ENCODE measurements at places on chromosomes 1 and 21.

GRCh38 chr1:47847763-47848162, 149.4 kb downstream of the TRABD2B start:
- no peak for DNase-seq

GRCh38 chr1:6674771-6675170, 26.8 kb downstream of the DNAJC11 start:
- no peak for DNase-seq

DNA sequence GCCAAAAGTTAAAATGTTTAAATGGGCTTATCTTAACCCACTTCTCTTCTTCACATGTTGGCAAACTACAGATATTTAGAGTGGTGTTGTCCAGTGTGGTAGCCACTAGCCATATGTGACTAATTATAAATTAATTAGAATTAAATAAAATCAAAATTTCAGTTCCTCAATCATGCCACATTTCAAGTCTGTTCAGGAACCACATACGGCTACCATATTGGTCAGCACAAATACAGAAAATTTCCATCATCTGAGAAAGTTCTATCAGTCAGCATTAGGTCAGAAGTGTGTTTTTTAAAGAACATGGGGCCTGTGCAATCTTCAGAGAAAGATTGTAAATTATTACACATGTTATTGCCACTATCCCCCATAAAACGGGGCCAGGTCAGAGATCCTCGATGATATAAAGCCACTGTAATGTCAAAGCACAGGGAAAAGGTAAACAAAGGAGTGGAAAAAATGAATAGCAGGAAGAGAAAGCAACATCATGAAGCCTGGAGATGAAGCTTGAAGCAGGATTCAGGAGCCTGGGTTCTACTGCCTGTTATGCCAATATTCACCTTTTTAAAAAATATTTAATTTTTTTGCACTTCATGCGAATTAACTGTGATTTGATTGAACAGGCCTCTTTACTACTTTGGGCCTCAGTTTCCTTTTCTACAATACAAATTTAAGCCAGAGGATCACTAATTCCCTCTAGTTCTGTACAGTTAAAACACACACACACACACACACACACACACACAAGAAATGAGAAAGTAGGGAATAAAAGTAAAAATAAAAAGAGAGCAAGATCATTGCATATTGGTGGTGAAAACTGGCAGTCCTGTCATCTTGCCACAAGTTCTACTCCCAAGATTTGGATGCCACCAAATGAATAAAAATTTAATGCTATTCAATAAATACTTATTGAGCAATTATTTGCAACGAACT, 2.3 kb downstream of the RSBN1 start:
- DNase-seq: no peak

GRCh38 chr1:15838721-15839120, 8.8 kb upstream of the SPEN start:
- DNase-seq: no peak

GRCh38 chr1:180548686-180549317, 10.0 kb upstream of the OVAAL start:
- DNase-seq: no peak

- peak; percentile 89 for DNase-seq
These were observed 1.9 kb upstream of the TTLL10 start for GRCh38 chr1:1171546-1172340.

- DNase-seq: no peak
These were observed 61.4 kb downstream of the FASLG start for GRCh38 chr1:172720339-172720738.

- DNase-seq: no peak
These were observed 25.7 kb downstream of the EPHA10 start for GRCh38 chr1:37739222-37739621.

DNA sequence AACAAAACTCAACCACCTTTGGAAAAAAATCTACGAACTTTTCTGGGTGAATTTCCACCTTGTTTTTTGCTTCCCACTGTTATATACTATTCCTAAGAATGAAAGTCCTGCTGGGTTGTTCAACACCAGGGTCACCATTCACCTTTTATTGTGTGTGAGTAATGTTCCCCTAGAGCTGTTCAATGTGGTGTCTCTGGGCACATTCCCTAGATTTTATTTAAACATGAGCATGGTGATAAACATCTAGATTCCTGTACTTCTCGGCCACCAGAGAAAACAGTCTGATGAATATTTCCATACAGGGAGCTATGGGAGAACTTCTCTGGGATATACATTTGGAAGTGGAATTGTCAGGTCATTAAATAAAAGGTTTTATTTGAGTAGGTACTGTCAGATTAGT, 13.0 kb downstream of the FMN2 start:
- DNase-seq: no peak

DNA sequence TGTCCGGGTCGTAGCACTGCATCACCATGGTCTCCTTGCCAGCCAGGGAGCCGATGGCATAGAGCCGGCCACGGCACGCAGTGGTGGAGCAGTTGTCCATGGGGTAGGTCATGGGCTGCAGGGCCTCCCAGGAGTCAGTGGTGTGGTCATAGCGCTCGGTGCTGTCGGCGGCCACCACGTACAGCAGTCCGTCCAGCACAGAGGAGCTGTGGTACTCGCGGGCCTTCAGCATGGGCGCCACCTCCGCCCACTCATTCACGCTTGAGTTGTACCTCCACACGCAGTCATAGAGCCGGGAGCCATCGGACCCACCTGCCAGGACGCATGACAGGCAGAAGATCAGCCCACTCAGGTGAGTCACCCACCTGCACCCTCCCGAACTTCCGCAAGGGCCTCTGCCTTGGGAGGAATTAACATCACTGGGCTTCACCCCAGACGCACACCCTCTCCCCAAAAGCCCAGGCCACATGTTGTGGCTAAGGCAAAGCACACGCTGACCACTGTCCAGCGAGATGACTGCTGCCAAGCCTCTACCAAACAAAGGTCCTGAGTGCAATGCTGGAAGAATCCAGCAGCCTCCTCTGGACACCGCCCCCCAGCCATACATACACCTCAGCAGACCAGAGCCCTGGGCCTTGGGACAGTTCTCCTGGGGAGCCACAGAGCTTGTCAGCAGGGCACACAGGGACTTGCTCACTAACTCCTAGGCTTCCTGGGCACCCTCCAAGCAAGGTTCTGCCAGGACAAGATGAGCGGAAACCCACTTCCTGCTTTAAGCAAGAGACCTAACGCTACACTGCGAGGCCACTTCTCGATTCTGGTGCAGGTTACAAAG, 3.3 kb downstream of the KLHL21 start:
- peak; percentile 33 for DNase-seq
